ENCODE measurements at places on chromosomes 2 and 18.

GRCh38 chr2:102070058-102070642 lies 72.4 kb upstream of the IL1R1 start:
- DNase-seq: peak; percentile 55

GRCh38 chr2:165699946-165700345 lies 94.1 kb downstream of the GALNT3 start:
- no peak for DNase-seq

- peak; percentile 63 for DNase-seq
Measured at GRCh38 chr2:183614799-183615435, 490.7 kb downstream of the NUP35 start.

DNA sequence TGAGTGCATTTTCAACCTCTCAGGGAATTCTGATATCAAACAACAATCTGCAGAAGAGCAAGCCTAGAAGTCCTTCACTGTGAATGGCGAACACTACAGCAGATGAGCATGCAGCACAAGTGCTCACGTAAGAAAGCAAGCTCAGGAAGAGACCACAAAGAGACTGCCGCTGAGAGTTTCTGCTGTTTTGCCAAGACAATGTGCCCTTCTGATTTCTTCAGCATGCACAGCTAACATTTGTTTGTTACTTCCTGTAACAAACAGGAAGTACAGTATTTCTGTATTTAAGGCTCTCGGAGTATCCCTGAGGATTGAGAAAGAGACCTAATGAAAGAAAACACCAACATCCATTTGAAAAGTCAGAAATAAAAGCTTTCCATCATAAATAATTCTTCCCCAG lies 45.9 kb downstream of the MBOAT2 start:
- no peak for DNase-seq

DNA sequence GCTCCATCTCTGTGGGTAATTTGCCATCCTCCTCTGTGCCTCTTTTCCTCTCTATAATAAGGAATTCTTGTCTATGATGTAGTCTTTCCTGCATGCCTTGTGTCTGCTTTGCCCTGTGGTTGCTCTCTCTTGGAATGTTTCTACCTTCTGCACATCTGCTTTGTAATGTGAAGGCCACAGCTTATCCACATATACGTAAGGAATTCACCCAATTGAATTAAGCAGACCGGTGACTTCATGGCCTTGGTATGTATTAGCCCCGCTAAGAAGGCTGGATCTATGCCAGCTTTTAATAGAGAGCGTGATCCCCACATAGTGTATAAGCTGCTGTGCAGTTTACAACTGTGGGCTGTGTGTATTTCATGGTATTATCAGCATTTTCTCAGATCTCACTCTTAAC lies 274.7 kb downstream of the RNF144A start:
- peak; percentile 97 for DNase-seq

DNA sequence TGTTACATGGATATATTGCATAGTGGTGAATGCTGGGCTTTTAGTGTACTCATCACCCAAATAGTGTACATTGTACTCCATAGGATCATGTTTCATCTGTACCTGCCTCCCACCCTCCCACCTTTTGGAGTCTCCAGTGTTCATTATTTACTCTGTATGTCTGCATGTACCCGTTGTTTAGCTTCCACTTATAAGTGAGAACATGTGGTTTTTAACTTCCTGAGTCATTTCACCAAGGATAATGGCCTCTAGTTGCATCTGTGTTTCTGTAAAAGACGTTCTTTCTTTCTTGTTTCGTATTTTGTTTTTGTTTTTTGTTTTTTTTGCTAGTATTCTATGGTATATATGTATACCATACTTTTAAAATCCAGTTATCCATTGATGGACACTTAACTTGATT lies 107.5 kb downstream of the MSTN start:
- no peak for DNase-seq

GRCh38 chr2:71449343-71449742 lies 4.0 kb upstream of the DYSF start:
- no peak for DNase-seq

DNA sequence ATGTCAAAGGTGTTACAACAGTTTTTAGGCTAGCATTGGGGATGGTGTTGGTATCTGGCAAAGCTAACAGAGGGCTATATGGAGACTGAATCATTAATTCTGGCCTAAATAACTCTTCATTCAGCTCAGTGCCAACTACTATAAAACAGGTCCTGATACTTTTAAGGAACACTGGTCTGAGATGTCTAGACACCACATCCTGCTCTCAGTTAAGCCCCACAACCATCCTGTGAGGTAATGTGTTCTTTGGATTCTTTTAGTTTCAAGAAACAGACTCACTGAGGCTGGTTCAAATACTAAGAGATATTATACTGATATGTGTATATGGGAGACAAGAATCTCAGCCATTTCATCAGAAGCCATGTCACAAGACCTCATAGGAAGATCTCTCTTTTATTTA lies 14.2 kb upstream of the HK2 start:
- DNase-seq: no peak

GRCh38 chr2:3114406-3115185 lies 263.0 kb downstream of the EIPR1 start:
- no peak for DNase-seq

DNA sequence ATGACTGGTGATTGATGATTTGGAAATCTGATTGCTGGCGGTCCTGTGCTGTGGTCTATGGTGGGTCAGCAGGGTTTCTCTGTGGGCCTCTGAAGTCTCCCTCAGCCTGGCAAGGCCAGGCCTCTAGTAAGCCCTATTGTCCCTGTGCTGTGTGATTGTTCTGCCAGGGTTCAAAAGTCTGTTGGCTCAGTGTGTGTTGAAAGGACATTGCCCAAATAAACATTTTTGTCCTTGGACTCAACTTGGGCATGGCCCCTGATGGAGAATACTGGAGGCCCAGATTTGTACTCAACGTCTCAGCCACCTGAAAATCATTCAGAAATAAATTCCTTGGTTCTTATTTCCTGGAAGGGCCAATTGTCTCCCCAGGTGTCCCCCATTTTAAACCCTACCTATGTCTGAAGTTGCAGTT lies 74.4 kb downstream of the MAP4K4 start:
- DNase-seq: no peak

- no peak for DNase-seq
Measured at GRCh38 chr2:1891971-1892486, 147.7 kb upstream of the PXDN start.

All from fibroblast of skin of scalp (primary cell).